NCI-H345 (cell line): ENCODE measurements at places on chromosomes 3 and 15.

- no peak for DNase-seq
Observed at GRCh38 chr3:134242649-134243617, 7.7 kb downstream of the RYK start.

GRCh38 chr3:17039594-17039993, 154.8 kb downstream of the PLCL2 start:
- no peak for DNase-seq

GRCh38 chr3:53711387-53711786, 134.8 kb downstream of the CHDH start:
- DNase-seq = no peak

- DNase-seq = no peak
Observed at GRCh38 chr3:13706886-13707285, 158.0 kb downstream of the FBLN2 start.

DNA sequence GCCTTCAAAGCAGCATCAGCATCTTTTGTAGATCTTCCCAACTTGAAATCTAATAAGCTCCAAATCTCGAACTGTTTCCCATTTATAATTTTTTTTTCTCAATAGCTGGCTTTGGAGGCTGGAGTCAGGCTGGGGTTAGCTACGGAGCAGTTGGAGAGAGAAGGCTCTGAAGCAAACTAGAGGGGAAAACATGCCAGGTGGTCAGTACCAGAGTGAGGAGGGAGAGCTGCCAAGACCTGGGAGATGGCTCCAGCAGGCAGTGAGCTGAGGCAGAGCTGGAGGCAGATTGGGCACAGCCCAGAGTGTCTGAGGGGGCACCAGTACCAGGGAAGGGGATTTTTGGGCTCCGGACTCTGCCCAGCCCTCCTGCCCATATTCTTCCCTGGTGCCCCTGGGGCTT, 311.2 kb downstream of the RPLP1 start:
- DNase-seq = no peak

- no peak for DNase-seq
Observed at GRCh38 chr3:58874795-58875194, 175.0 kb downstream of the CFAP20DC start.

GRCh38 chr15:61841466-61841865, 218.8 kb downstream of the VPS13C start:
- no peak for DNase-seq

DNA sequence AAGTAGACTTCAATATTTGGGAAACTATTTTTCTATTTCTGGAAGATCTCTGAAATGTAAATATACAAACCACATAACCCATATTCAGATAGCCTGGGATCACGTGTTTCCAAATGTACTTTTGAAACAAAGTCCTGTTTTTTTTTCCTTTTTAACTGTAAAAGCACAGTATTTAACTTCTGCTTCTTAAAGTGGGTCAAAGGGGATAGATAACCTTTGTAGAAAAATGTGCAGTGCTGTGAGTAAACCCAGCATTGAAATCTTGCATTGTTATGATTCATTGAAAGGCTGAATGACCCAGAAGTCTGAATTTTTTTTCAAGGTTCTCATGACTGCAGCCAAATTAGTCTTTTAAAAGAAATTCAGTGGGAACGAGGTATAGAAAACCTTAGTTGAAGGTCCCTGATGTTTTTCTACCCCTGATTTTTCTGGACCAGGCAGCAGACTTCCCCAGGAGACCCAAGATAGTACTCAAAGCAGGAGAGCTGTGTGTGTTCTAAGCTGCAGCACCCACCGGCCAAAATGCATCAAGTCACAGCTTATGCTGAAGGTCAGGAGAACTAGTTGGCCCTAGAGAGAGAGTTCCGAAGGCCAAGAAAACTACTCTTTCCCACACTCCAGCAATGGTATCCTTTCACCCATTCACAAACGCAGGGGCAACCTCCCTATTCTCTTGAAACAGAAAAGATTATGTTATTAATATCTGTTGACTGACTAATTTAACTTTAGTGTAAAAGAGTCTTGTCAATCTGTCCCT, 43.6 kb upstream of the APH1B start:
- DNase-seq = no peak

DNA sequence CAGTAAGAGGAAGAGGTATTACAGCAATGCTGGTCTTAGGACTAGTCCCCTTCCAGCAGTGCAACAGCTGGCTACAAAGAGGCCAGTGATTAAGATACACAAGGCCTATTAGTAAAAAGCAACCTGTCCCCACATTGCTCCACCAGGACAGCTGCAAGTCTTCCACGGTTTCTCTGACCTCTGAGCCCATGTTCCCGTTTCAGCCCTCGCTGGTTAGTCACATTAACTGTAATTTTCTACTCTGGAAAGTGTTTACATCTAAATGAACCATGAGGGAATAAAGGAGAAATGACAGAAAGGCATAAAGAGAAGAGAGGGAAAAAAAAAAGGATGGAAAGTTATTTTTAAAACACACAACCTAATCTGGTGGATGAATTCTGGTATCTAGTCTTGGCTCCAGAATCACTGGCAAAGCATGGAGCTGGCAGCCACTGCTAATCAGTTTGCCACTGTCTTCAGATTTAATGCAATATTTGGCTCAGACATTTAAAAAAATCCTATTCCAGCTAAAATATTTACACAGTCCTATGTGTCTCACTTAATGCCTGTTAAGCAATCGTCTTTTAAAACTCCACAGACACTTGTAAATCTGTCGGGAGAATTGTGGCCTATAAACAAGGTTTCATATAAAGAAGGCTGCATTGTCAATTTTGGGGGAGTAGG, 154.9 kb downstream of the GREM1 start:
- no peak for DNase-seq

GRCh38 chr3:148178503-148178902, 519.2 kb upstream of the AGTR1 start:
- DNase-seq = peak; percentile 79

GRCh38 chr3:56862352-56863062, 60.8 kb upstream of the ARHGEF3 start:
- no peak for DNase-seq

DNA sequence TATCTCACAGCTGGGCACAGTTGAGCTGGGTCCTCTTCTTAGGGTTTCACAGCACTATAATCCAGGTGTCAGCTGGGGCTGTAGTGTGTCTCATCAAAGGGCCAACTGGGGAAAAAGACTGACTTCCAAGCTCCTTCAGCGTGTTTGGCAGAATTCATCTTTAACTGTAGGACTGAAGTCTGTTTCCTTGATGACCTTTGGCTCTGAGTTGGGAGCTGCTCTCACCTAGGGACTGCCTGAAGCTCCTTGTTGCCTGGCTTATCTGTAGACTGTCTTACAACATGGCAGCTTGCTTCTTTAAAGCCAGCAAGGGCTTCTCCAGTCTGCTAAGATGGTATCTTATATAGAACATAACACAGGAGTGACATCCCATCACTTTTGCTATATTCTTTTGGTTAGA, 5.3 kb upstream of the VPS33B start:
- no peak for DNase-seq

DNA sequence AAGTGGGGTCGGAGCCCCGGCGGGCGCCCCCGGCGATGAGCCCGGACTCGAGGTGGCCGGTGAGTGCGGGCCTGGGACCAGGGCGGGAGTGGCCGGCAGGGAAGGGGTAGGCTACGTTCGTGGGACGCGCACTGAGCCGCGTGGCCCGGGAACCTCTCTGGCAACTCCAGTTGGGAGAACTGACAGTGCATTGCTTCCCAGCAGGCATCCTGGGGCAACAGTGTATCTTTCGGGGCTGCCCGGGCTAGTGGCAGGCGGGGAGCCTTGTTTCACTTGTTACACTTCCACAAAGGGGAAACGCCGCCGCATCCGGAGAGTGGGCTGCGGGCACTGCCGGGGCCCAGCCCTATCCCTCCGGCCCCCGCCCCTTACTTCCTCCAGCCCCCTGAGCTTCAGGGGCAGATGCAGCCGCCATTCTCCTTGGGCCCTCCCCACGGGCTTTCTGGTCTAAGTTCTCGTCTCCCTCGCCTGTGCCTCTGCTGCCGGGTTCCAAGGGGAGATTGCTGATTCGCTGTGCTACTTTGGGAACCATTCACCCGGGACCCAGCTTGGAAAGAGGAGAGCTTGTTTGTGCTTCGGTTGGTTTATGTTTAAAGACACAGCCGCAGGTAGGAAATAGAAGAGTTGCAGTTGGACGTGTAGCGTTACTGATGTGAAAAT, 675 bp downstream of the BRPF1 start:
- no peak for DNase-seq

DNA sequence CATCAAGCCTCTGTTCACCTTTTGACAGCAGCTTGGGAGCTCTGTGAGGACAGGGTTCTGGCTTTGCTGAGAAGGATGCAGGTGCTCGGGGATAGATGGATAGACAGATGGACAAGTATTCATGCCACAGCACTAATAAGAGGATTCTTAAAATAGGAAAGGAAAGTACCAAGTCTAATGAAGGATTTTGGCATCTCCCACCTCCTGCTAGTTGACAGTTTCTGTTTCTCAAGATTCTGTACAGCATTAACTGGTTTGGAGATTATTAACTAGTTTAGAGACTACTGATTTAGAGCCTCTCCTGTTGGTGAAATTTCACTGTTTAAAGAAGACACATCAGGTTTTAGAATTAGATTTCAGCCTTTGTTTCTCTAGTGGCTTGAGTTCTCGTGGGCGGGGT, 152.3 kb downstream of the CACNA1D start:
- no peak for DNase-seq

GRCh38 chr3:78116874-78117273, 1077.0 kb downstream of the ROBO2 start:
- DNase-seq = no peak

- DNase-seq = no peak
Observed at GRCh38 chr3:3615533-3615932, 183.7 kb upstream of the LRRN1 start.

DNA sequence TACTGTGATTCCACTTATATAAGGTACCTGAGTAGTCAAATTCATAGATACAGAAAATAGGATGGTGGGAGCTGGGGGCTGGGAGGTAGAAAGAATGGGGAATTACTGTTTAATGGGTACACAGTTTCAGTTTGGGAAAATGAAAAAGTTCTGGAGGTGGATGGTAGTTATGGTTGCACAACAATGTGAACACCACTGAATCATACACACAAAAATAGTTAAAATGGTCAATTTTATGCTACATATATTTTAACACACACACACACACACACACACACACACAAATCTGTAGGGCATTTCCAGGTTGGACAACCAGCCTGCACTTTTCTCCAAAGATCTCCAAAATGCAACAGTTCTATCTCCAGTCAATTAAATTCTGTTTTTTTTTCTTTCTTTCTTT, 1.4 kb downstream of the CCDC32 start:
- no peak for DNase-seq

DNA sequence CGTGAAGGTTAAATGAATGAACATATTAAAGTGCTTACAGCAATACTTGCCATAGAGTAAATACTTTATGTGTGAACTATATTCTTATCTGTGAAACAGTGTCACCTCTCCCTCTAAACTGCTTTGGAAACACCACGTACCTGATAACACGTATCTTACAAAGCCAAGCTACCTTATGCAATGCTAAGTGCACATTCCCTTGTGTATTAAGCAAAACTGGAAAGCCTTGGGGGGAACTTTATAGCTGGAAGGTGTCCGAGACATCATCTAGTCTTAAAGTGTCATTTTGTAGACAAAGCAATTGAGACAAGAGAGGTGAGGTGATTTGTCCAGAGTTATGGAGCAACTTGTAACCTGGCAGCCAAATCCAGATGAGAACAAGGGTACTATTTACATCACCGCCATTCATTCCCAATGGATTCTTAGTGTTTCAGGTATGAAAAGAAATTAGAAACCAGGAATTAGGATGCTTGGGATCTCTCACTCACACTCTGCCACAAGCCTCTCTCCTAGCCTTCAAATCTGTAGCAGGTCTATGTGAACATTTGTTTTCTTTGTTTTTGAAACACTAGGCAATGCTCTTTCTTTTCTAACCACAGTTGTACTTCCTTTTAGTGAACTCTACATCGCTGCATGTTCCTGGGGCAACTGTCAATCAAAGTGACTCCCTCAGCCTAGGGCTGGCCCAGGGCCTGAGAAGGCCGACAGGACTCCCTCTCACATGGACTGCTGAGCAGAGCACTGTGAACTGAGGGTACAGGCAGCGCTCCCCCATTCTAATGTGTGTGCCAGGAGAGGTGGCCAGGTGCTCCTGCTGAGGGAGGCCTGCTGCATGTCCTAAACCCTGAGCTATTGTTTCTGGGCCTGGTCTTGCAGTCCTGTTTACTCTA, 13.9 kb upstream of the MGLL start:
- no peak for DNase-seq

GRCh38 chr3:46998852-46999515, 19.5 kb downstream of the NBEAL2 start:
- no peak for DNase-seq

- DNase-seq = no peak
Observed at GRCh38 chr3:158768361-158768787, 33.5 kb upstream of the MFSD1 start.

GRCh38 chr3:189494632-189495031, 136.6 kb upstream of the TP63 start:
- no peak for DNase-seq

DNA sequence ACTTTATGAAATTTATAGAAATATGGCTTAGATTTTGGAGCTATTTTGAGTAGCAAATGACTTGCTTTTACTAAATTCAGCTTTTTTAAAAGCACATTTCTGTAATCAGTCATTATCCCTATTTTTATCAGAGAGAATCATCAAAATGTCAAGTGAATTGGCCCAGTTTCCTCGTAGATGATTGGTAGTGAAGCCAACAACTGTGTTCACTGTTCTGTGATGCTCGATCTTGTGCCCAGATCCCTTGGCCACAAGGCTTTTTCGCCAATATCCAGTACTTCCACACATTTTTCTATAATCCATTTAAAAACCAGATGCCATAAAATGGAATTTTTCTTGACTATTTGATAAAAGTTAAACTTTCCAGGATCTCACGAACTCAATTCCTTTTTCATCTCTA, 336.5 kb downstream of the ZNF385D start:
- no peak for DNase-seq

GRCh38 chr3:150830094-150830681, 67.2 kb upstream of the SIAH2 start:
- no peak for DNase-seq

GRCh38 chr3:113259196-113259595, 47.8 kb downstream of the BOC start:
- DNase-seq = no peak

- DNase-seq = no peak
Observed at GRCh38 chr15:29216955-29217354, 52.7 kb downstream of the NSMCE3 start.
